ENCODE measurements at places on chromosomes 7 and 10.
A peak's percentile ranks its signal among the peaks of the same experiment; 100 is the strongest.

DNA sequence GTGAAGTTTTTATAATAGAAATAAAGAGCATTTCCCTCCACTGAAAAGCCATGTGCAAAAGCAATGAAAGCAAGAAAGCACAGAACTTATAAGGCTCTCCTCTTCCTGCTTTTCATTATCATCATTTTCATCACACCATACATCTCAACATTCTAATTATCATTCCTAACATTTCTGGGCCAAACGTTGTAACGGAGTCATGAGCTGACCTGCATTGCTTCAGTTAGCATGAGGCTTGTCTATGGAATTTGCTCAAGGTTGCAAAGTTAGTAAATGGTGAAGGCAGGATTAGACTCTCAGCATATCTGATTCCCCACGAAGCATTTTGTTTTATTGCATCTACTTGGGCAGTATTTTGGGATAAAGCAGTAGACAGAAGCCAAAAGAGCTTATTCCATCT is 11.4 kb downstream of the SCIN start:
- no peak for DNase-seq

DNA sequence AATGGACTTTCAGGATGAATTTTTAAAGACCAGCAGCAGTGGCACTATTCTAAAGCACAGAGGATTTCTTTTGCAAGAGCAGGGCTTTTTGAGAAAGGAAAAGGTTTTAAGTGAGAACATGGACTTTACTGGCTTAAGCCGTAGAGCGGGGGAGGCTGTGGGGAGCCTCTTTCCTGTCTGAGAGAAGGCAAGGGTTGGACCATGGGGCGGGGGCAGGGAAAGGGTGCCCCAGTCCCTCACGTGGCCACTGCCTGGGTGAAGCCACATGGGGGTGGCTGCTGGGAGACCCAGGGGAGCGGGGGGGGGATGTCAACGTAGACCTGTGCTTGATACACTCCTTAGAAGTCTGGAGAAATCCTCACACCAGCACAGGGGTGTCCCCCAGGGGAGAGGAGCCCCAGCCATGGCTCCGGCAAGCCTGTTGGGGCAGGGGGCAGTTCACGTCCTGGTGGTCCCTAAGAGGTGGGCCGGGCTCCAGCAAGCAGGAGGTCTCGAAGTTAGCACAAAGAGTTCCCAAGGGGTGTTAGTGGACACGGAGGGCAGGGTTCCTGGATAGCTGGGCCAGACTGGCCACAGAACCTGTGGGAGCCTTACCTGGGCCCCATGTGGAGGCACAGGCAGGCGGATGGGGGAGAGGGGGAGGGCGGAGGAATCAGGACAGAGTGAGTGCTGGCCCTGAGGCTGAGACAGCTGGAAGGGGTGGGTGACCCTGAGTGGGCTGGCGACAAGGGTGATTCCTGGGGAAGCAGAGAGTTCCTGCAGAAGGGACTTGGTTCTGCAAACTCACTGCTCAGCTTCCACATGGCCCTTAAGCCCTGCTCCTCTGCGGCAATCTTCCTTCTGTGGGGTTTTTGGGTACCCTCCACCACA is 36.9 kb upstream of the ELFN1 start:
- no peak for DNase-seq

GRCh38 chr7:91620827-91621226 is 259.7 kb downstream of the MTERF1 start:
- no peak for DNase-seq

DNA sequence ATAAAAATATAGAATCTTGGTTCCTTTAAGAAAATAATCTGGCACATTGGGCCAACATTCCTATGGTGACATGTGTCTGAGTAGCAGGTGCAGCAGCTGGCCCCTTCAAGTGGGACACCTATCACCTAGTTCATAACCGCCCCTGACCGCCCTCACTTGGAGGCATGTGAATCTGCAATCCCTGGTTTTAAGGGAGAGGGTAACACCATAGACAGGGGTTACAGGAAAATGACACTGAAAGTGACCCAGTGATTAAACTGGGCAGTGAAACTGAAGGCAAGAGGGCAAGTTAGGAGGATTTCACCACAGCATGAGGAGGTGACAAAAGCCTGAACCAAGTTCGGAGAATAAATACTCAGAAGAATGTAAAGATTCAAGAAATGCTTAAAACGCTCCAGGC is 1.1 kb downstream of the RSU1 start:
- DNase-seq: no peak

DNA sequence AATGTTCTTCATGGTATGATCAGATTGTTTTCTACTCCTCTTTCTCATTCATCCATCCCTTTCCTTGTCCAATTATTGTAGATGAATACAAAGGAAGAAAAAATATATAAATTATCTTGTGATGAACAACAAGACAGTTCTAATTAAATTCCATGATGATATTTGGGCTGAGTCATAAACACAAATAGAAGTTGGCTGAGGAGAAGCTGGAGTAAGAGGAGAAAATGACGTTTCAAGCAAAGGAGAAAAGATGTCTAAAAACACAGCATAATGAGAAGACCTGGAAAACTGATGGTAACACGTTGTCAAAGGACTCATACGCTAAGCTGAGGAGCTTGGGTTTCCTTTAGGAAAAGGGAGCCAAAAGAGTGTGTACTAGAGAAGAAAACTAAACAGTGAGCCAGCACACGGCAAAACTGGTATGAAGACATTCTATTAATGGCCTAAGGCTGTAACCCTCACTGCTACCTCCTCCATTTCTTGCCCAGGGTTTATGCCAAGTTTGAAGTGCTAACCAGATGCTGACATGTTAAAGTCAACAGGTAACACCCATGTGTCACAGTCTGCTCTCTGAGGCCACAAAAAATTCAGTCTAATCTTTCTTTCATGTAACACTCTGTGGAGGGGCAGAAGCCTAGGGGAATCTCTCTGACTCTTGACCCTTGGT is 26.1 kb downstream of the ZFAND4 start:
- no peak for DNase-seq

DNA sequence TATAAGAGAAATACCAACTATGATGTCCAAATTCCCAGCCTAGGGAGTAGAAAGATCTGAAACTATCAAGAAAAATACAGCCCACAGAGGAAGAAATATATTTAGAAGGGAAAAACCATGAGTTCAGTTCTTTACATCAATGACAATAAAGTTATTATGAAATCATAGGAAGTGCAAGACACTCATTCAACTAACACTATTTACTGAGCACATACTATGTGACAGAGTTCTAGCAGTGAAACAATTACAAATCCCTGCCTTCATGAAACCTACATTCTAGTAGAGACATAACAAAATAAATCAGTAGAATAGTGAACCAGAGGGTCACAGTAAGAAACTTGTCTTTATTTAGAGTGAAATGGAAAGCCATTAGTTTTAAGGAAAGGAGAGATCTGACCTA is 2.1 kb downstream of the NDUFA5 start:
- no peak for DNase-seq

GRCh38 chr10:121928528-121928884 is 675 bp upstream of the ATE1 start:
- no peak for DNase-seq

GRCh38 chr10:99280472-99280871 is 44.8 kb upstream of the HPSE2 start:
- no peak for DNase-seq

DNA sequence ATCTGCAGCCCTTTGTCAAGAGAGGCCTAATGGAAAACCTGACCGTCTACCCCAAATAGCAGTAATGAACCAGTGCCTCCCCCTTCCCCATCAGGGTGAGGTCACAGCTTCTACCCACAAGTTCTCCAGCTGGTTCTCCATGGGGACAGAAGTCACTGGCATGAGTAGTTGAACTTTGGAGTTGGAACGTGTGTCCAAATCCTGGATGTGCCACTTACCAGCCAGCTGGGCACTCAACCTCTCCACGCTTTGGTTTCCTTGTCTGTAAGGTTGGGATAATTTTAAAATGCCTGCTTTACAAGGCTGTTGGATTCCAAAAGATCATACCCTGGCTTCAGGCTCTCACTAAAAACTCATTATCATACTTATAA is 25.6 kb downstream of the PRLHR start:
- DNase-seq: no peak

- no peak for DNase-seq
Observed at GRCh38 chr7:150858236-150859197, 6.2 kb downstream of the AOC1 start.

DNA sequence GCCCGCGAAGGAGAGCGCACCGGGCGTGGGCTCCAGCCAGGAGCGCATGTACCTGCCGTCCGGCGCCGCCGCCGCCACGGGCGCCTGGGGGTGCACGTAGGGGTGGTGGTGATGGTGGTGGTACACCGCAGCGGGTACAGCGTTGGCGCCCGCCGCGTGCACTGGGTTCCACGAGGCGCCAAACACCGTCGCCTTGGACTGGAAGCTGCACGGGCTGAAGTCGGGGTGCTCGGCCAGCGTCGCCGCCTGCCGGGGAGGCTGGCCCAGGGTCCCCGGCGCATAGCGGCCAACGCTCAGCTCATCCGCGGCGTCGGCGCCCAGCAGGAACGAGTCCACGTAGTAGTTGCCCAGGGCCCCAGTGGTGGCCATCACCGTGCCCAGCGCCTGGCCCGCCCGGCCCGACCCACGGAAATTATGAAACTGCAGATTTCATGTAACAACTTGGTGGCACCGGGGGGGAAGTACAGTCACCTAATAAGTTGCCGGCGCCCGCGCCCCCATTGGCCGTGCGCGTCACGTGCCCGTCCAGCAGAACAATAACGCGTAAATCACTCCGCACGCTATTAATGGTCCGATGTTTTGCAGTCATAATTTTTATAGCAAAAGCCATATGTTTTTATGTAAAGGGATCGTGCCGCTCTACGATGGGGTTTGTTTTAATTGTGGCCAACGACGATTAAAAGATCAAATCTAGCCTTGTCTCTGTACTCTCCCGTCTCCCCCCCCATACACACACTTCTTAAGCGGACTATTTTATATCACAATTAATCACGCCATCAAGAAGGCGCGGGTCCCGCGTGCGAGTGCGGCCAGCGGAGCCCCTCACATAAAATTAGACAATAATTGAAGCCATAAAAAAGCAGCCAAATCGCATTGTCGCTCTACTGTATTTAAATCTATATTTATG is at the start of gene HOXA9:
HOXA9 (minus strand) TSS at position 449 of the 907 bp plus-strand sequence; CDS start at position 369, 80 bp downstream.
- DNase-seq: no peak

GRCh38 chr10:59675812-59676211 is 33.8 kb downstream of the SLC16A9 start:
- DNase-seq: no peak

DNA sequence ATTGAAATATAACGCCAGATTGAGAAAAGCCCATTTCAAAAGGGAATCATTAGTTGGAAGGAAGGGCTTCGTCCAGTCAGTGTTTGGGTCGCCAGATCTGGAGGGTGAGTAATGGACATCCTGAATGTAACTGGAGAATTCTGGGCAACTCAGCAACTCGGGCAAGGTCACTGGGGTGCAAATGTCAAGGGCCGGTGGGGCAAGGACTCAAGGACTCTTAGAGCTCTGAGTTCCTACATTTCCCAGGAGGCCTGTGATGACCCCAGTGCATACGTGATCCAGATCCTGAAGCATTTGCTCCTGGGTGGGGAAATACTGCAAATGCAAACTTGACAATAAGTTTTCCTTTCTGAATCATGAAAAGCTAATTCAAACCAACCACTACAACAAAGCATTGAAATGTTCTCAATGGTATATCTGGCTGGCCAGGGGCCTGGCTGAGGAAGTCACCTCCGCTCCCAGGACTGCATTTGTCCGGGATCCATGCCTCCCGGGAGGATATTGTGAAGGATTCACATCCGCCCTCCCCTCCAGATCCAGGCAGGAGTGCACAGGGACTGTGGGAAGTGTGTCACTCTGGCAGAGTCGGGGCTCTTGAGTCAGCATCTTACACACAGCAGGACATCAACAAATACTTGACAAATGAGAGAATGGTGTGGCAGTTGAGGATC is 164.0 kb downstream of the FANK1 start:
- peak; percentile 59 for DNase-seq

- DNase-seq: no peak
Observed at GRCh38 chr7:41730161-41730560, 27.3 kb upstream of the INHBA start.

All from H54 (cell line).